ENCODE measurements at places on chromosomes 5 and 9. TPM values are rescaled to one million over a fixed set of nuclear protein-coding genes. Genes with fewer than 3 reads are reported as not detected.

- DNase-seq: peak; percentile 81
These were observed 719 bp upstream of the ISCA1 start for GRCh38 chr9:86282979-86283535.

- peak; percentile 52 for DNase-seq
These were observed 1.0 kb upstream of the DAB2IP start for GRCh38 chr9:121650217-121651007.

DNA sequence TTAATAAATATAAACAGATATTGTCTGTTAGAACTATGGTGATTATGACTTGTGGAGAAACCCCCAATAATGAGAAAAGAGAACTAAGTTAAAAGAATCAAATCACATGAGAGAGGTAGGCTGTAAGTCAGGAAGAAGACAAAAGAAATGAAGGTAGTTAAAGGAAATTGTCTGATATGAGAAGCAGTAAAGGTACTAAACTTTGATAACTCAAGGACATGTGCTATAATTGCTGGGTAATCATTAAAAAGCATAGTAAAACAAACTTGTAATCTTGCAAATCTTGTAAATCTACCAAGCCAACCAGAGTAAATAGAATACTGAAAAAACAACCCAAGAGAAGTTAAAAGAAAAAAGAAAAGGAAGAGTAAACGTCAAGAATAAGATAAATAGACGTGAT is 207.0 kb upstream of the CTNND2 start:
- DNase-seq: no peak

CRHBP gene
- 0.20 TPM for total RNA-seq
